ENCODE measurements at places on chromosomes 2 and 18.

- DNase-seq = no peak
These were observed 1025.1 kb downstream of the LRP1B start for GRCh38 chr2:141105763-141106162.

GRCh38 chr18:33616556-33616955, 38.5 kb downstream of the ASXL3 start:
- DNase-seq = no peak

DNA sequence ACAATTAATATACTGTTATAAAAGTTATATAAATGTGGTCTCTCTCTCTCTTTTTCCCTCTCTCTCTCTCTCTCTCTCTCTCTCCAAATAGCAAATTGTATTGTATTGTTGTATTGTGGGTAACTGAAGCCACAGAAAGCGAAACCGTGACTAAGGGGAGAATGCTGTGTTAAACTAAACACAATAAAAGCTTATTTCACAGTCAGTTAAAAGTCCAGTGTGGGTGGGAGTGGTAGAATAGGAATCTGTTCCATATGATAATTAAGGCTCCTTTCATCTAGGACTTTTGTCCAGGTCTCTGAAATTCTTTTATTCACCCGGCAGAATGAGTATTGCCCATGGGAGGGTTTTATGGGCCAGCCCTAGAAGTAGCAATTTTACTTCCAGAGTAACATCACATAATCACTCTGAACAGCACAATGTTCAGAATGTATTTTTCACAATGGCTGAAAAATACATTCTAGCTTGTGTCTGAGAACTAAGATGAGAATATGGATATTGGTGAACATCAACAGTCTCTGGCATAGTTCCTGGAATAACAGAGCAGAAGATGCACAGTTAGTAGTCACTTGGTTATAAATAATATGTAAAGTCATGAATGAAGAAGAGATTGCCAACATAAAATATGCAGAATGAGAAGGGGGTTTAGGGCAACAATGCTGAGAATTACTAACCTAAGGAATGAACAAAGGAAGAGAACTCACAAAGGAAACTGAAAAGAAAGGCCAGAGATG, 399.1 kb downstream of the PLCL1 start:
- no peak for DNase-seq

GRCh38 chr2:16026816-16027501, 86.6 kb downstream of the MYCN start:
- no peak for DNase-seq

Data from SHP77 treated with DMSO at 0.1 percent for 48 hours (cell line).